ENCODE measurements at places on chromosomes 4 and X.

- DNase-seq: no peak
Measured at GRCh38 chr4:33649471-33649870, 2594.8 kb downstream of the ARAP2 start.

GRCh38 chr4:185796176-185796575 is 15.8 kb downstream of the SORBS2 start:
- peak; percentile 52 for DNase-seq

DNA sequence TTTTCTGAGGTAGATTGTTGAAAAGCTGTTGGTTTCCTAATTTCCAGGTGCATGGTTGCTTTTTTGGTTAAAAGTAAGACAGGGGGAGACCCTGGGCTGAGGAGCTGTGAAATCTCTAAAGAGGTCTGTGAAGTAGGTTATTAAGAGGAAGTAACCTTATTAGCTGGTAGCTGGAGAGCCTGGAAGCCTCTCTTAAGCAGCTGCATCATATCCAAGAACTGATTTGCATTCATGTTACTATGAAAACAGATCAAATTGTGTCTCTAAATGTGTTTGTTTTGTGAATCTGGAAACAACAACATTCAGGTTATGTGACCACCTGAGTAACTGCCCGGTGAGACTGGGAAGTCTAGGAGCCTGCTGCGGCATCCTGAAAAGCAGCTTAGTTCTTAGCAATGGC is 54.1 kb downstream of the ARHGAP10 start:
- DNase-seq: no peak

DNA sequence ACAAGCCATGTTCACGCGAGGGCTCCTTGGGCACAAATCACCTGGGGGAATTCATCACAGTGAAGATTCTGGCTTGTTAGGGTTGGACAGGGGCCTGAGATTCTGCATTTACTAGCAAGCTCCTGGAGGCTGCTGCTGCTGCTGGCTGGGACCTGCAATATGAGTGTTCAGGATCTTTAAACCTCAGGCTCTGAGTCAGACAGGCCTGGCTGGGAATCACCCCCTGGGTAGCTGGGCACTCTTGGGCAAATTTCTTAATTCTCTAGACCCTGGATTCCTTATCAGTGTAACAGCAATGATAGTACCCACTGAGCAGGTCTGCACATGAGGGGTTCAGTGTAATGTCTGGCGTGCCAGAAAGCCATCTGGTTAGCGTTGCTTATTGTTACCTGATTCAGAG is 101.5 kb downstream of the DHX15 start:
- DNase-seq: no peak

DNA sequence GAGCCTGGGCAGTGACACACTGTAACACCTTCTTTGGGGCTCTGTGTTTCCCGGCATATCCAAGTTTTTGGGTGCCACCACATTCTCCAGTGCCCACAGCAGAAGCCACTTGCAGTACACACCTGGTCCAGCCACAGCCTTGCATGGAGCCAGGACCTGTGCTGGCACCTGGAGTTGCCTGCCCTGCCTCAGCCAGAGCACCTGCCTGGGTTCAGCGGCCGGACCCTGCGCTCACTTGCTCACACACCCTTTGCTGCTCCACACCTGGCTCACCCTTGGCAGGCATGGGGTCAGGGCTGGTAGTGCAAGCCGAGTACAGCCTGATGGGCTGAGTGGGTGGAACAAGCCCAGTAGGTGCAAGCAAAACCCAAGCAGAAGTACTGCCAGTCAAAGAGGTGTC is 1511.1 kb downstream of the TECRL start:
- no peak for DNase-seq

DNA sequence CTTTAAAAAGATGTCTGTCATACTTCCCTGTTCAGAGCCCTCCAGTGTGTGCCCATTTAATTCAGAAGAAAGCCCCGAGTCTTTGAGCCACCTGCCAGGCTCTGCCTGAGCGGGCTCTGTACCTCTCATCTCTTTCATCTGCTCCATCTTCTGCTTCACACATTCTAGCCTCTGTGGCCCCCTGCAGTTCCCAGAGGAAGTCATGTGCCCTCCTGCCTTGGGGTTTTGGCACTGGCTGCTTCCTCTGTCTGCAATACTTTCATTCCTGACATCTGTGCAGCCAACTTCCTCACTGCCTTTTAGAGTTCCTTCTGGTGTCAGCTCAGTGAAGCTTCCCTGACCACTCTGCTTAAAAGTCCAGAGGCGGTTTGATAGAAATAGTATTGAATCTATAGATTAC is 6.2 kb upstream of the STK32B start:
- DNase-seq: peak; percentile 37

DNA sequence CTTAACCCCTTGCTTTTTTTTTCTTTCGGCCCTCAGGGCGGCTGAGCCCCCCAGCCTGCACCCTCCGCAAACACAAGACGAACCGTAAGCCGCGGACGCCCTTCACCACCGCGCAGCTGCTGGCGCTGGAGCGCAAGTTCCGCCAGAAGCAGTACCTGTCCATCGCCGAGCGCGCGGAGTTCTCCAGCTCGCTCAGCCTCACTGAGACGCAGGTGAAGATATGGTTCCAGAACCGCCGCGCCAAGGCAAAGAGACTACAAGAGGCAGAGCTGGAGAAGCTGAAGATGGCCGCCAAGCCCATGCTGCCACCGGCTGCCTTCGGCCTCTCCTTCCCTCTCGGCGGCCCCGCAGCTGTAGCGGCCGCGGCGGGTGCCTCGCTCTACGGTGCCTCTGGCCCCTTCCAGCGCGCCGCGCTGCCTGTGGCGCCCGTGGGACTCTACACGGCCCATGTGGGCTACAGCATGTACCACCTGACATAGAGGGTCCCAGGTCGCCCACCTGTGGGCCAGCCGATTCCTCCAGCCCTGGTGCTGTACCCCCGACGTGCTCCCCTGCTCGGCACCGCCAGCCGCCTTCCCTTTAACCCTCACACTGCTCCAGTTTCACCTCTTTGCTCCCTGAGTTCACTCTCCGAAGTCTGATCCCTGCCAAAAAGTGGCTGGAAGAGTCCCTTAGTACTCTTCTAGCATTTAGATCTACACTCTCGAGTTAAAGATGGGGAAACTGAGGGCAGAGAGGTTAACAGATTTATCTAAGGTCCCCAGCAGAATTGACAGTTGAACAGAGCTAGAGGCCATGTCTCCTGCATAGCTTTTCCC is 3.4 kb downstream of the MSX1 start:
- no peak for DNase-seq

GRCh38 chrX:153871451-153871850 is 14.5 kb downstream of the L1CAM start:
- DNase-seq: no peak

GRCh38 chrX:49231333-49232000 is 1.7 kb downstream of the CACNA1F start:
- no peak for DNase-seq

- no peak for DNase-seq
Measured at GRCh38 chr4:95178938-95179337, 369.8 kb downstream of the UNC5C start.

DNA sequence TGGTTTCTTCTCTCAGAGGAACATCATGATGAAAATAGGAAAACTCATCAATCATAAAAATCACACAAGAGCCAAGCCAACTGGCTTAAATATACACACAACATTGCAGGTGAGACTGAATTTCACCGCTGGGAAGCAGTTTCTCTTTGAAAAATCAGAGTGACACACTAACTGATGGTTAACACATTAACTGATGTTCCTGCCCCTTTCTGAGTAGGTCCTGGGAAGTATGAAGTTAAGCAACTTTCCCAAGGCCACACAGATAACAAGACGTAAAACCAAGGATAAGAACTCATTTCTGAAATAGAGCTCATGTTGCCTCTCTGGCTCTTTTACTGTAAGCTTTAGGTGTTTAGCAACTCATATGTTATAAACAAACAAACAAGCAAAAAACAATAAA is 813.7 kb upstream of the HS3ST1 start:
- no peak for DNase-seq

DNA sequence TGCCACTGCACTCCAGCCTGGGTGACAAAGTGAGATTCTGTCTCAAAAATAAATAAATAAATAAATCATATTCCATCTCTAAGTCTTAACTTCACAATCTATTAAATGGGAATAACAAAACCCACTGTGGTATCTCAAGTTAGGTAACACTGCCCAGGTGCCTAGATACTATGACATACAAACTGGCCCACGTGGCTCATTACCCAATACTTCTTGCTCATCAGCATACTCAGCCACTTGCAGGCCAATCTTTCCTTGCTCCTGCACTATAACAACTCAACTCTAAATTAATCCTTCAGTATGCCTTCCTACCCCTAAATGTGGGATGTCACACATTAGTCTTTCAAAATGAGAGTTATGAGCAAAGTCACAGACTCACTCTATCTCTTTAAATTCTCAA is 230.1 kb downstream of the OPHN1 start:
- DNase-seq: no peak

DNA sequence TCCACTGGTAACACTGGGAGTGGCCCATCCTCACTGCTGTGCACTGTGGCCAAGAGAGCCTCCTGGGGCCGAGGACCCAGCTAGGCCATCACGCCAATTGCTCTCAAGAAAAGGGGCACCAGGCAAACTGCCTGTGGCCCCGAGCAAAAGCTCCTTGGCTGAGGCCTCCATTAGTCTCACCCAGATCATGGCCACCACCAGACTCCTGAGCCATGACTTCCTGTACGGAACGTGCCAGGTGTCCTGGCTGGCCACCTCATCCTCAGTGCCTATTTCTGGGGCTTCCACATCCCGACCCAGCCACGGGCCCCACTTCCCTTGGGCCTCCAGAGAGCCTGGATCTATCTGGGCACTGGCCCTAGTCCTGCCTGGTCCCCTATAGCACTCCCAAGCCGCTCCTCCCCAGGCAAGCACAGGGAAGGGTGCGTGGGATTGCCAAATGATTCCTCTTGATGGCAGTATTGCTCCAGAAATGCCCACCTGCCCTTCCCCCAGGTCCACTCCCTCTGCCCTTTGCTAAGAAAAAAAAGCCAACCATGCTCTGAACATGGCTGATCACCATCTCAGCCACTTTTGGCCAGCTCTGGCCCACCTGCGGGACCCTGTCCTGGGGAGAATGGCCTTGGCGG is 212.6 kb upstream of the AGTR2 start:
- DNase-seq: no peak

GRCh38 chr4:78561677-78562076 is 10.1 kb downstream of the ANXA3 start:
- no peak for DNase-seq
